ENCODE measurements at places on chromosomes 11 and 22.

GRCh38 chr11:133600306-133600705, 68.0 kb upstream of the OPCML start:
- no peak for DNase-seq

GRCh38 chr11:16392616-16393015, 36.3 kb upstream of the SOX6 start:
- no peak for DNase-seq

DNA sequence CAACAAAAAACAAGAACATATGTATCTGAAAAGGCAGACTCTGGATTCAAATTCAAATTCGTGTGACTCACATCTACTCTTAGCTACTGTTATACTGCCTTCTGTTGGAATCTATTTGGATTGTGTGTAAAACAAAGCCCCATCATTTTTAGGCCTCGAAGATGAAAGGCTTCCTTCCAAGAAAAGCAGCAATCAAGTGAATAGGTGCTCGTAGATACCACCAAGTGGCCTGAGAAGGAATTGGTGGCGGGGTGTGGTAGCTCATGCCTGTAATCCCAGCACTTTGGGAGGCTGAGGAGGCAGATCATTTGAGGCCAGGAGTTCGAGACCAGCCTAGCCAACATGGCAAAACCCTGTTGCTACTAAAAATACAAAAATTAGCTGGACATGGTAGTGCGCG, 4.2 kb downstream of the GRAMD1B start:
- DNase-seq: no peak

- DNase-seq: no peak
Measured at GRCh38 chr22:47486569-47487312, 724.3 kb downstream of the TBC1D22A start.
